Renal cortical epithelial cell (primary cell): ENCODE measurements at places on chromosomes 6 and 20. TPM values are rescaled to one million over a fixed set of nuclear protein-coding genes. Genes with fewer than 3 reads are reported as not detected.

DNA sequence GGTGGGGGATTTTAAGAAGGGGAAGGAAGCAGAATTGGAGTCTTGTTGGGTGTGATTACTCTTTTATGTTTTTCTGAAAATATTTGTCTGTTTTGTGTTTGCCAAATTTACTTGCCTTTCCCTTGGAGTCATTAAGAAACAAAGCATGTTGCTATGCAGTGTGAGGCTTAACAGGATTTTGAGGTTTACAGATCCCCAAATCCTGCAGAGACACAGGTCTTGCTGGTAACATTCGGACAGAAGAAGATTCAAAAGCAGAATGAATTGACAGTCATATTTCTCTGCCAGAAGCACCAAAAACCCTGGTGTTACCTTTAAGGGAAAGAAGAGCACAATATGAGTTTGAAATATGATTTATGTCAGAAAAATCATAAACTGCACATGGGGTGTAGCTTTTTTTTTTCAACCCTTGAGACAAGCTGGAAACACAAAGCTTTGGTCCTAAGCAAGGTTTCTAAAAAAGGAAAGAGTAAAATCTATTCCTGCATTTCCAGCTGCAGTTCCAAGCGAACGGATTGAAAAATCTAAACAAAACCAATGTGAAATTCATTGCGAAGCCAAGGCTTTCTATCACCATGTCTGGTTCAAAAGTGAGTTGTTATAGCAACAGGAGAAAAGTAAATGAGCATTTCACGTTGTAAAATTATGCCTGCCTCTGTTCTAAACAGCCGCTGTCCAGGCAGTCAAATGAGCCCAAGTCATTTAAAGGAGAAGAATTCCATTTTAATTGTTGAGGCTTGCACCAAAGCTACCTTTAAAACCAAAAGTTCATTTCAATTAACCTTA is 358.9 kb upstream of the SASH1 start:
- DNase-seq, result no peak

- peak; percentile 81 for DNase-seq
Measured at GRCh38 chr6:7414811-7415210, 25.2 kb downstream of the RIOK1 start.

Gene GNAS-AS1
- total RNA-seq, result under 0.01 and 0.65 TPM in 2 replicates

Gene VSTM2L
- 8.0 and 12.7 TPM in 2 replicates for total RNA-seq

GRCh38 chr6:10771371-10771894 is 23.8 kb downstream of the TMEM14B start:
- no peak for DNase-seq

Gene SNAP25
- total RNA-seq, result 0.35 TPM in 1 of 2 replicates, not detected in the other

Gene MOXD1
- total RNA-seq, result 53.5 and 145 TPM in 2 replicates

GRCh38 chr20:62989201-62989601 is 17.6 kb downstream of the BHLHE23 start:
- DNase-seq, result no peak

DNA sequence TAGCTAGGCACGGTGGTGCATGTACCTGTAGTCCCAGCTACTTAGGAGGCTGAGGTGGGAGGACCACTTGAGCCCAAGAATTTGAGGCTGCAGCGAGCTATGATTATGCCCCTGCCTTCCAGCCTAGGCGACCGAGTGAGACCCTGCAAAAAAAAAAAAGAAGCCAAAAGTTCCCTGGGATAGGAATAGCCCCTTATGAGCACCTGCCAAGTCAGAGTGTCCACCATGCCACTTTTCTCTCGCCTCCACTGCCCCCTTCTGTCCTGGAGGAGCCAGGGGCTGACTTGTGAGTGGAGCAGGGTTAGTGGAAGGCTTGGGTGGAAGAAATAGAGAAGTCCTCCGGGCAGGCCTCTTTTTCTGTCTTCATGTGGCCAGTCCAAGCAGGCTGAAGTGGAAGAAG is 12.1 kb upstream of the DDX27 start:
- no peak for DNase-seq

DNA sequence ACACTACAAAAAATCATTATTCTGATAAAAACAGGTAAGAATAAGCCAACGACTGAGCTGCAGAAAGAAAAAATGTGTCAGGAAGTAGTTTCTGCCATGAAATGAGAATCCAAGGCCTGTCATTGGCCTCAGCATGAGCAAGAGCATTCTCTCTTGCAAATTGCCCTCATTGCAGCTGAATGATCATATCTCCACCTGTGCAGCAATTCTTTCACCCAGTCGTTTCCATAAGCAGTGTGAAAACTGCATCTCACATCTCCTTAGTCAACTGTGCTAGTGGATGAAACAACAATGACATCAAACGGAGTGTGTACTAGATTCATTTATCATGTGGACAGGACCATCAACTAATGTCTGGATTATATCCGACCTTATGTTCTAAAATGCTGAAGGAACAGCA is 88.2 kb upstream of the STXBP5 start:
- no peak for DNase-seq

- DNase-seq, result no peak
Measured at GRCh38 chr6:157298216-157298724, 25.0 kb downstream of the TMEM242 start.

- DNase-seq, result no peak
Measured at GRCh38 chr6:34559651-34560365, 3.7 kb upstream of the SPDEF start.

Gene HEY2
- not detected in 2 replicates for total RNA-seq

DNA sequence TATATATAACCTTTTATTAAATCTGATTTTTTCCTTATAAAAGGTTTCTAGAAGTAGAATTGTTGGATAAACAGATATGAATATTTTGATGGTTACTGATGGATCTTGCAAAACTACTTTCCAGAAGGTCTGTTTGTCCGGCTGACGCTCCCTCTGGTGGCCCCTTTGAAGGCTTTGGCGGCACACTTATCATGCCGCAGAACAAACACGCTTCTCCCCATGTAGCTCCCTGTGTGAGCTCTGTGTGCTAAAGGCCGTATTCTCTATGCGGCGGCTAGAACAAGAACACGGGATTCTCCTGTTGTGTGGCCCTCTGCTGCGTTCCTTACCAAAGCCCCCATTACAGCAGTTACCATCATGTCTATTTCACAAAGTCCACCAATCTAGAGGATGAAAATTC is 30.0 kb downstream of the PPP1R3G start:
- DNase-seq, result no peak

Gene KCNB1
- under 0.01 and 0.30 TPM in 2 replicates for total RNA-seq

Gene ATP5F1E
- total RNA-seq, result 22.2 and 24.7 TPM in 2 replicates

GRCh38 chr6:162443101-162443500 is 284.5 kb downstream of the PRKN start:
- DNase-seq, result peak; percentile 93

DNA sequence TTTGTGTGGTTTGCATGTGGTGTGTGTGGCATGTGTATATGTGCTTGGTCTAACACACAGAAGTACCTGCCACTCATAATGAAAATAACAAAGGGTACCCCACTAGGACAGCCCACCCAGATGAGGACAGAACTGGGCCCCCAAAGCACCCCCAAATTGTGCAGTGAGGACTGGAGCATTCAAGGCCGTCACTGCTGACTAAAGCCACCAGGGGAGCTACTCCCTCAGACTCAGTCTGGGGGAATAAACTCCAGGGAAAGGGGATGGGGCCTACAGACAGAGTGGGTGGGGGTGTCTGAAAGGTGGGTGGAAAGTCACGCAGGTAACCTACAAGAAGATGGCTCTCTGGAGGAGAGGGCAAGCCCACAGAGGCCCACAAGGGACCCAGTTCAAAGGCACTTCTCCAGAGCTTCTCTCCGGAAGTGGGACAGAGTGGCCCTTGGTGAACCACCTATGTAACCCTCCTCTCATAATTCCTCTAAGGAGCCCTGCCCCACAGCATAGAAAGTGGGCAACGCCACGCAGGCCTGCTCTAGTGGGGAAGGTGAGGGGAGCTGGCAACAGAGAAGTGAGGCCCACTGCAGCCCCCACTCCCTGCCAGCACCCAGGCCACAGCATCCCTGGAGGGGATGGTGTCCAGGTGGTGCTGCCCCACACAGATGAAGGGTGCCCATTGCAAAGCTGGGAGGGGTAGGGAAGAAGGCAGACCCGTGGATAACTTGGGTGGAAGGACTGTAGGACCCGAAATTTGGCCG is 122.8 kb upstream of the MAFB start:
- DNase-seq, result no peak

- DNase-seq, result peak; percentile 37
Measured at GRCh38 chr6:30327232-30327746, 562 bp downstream of the TRIM39 start.

- DNase-seq, result no peak
Measured at GRCh38 chr6:5532941-5533340, 271.6 kb downstream of the FARS2 start.

GRCh38 chr6:27168108-27168507 is 79.4 kb upstream of the PRSS16 start:
- no peak for DNase-seq

Gene FBXO5
- 4.6 and 12.3 TPM in 2 replicates for total RNA-seq

Gene BPIFA1
- total RNA-seq, result not detected in 2 replicates

GRCh38 chr6:53342217-53342616 is 6.5 kb downstream of the ELOVL5 start:
- DNase-seq, result no peak

DNA sequence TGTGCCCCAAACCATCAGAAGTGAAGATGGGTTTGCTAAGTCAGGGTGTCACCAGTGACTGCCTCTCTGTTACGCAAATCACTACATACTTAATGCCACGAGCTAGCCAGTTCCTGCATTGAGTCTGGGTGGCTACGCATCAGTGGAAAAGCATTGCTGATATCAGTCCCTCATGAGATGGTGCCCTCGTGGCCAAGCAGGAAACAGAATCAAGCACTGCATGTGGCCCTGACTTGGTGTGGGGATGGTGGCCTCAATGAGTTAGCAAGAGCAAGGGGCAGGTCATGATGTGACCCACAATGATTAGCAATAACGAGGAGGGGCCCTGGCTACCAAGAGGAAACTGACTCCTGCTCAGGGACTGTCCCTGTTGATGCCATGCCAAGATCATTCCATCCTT is 51.6 kb upstream of the FNDC1 start:
- DNase-seq, result no peak

- DNase-seq, result peak; percentile 66
Measured at GRCh38 chr6:36358226-36358915, 21.7 kb upstream of the BNIP5 start.

Gene BEND6
- total RNA-seq, result 2.1 and 7.4 TPM in 2 replicates

- DNase-seq, result no peak
Measured at GRCh38 chr6:163332575-163332974, 81.9 kb upstream of the QKI start.

DNA sequence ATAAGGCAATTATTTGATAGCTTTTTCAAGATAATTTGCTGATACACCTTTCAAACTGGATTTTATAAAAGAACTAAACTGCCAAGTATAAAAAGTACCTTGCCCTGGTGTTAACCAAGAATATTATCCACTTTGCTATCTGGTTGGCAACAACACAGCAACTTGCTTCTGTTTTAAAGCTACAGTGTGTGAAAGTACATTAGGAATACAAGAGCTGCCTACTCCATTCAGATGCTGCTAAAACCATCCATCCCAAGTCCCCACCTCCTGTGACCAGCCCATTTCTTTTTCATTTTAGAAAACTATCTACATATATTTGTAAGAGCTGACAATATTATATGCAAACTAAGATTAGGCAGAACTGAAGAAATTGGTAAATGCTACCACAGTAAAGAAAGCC is 12.8 kb downstream of the CLDN20 start:
- no peak for DNase-seq

DNA sequence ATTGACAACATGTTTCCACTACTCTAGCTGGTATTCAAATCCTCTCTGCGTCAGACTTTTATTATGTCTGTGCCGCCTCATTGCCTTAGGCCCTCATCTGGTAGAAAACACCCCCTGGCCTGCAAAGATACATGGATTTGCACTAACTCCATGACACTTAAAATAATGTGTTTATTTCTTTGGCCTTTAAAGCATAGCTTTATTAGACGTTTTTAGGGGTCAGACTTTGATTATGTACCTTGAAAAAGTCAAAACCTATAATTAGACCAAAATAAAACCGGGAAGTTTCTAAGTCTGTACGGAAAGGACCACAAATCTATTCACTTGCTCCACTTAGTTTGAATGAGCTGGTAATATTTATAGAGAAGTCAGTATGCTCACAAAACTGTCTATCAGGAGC is 357.9 kb upstream of the NOX3 start:
- DNase-seq, result no peak

Gene CDC25B
- 7.3 and 13.0 TPM in 2 replicates for total RNA-seq

Gene PERP
- 44.5 and 49.8 TPM in 2 replicates for total RNA-seq

Gene C4A
- 1.6 and 42.4 TPM in 2 replicates for total RNA-seq

- DNase-seq, result no peak
Measured at GRCh38 chr6:107590378-107590777, 100.5 kb downstream of the SOBP start.

GRCh38 chr6:14966096-14966905 is 279.6 kb upstream of the JARID2 start:
- DNase-seq, result peak; percentile 19

Gene TAAR6
- total RNA-seq, result not detected in 2 replicates

DNA sequence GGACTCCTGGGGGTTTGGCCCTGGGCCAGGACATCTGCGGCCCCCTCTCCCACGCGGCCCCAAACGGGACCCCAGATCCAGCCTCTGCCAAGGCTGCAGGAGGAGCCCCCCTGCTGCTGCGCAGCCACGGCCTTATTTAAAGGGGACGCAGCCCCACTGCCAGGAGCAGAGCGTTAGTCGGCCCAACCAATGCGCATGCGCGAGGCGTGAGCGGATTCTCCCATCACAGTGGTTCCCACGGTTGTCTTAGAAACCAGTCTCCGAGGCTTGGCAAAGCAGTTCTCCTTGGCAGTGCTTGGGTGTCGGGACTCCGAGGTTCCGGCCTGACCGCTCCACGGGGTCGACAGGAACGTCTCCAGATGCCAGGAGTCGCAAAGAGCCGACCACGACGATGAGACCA is 288.3 kb upstream of the ZNF337 start:
- DNase-seq, result peak; percentile 37

- peak; percentile 9 for DNase-seq
Measured at GRCh38 chr20:36744764-36745191, 1.1 kb downstream of the NDRG3 start.

GRCh38 chr6:156912431-156912830 is 135.3 kb downstream of the ARID1B start:
- no peak for DNase-seq

- no peak for DNase-seq
Measured at GRCh38 chr6:39937686-39938333, 3.5 kb upstream of the MOCS1 start.

- no peak for DNase-seq
Measured at GRCh38 chr6:19569563-19569962, 267.6 kb upstream of the ID4 start.

- no peak for DNase-seq
Measured at GRCh38 chr6:136427378-136427717, 122.9 kb downstream of the MAP7 start.
